Umbilical cord (tissue), 2 donors: ENCODE measurements at places on chromosomes 3 and 15. TPM values are rescaled to one million over a fixed set of nuclear protein-coding genes. Genes with fewer than 3 reads are reported as not detected.
A peak's percentile ranks its signal among the peaks of the same experiment; 100 is the strongest.

- DNase-seq: peak; percentile 22
Measured at GRCh38 chr3:133943639-133944141, 48.0 kb upstream of the RAB6B start.

GRCh38 chr15:89383365-89384175 lies 48.9 kb upstream of the POLG start:
- DNase-seq: peak; percentile 97

GRCh38 chr15:48385031-48385830 lies 54.0 kb downstream of the DUT start:
- DNase-seq: peak; percentile 55

GRCh38 chr3:60048447-60048848 lies 998.6 kb upstream of the CFAP20DC start:
- no peak for DNase-seq

DNA sequence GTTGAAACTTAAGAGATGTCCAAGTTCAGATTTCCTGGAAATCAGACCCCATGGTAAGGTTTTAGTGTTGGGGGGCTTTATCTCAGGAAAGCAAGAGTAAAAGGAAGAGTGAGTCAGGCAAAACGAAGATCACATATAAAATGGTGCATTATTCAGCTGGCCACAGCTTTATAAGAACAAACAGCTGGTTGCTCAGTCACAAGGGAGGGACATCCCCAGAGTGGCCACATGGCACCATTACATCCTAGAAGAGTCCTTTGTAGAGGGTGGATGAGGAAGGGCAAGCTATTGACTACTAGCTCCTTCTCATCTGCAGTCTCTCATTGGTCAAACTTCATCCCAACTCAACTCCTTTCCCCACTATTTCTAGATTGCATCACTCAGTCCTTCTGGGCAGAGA lies 68.3 kb upstream of the COL8A1 start:
- no peak for DNase-seq

- DNase-seq: no peak
Measured at GRCh38 chr15:90306560-90306959, 41.1 kb downstream of the NGRN start.

- no peak for DNase-seq
Measured at GRCh38 chr3:141789281-141789680, 26.1 kb downstream of the GRK7 start.

GRCh38 chr15:101458908-101459578 lies 30.5 kb downstream of the PCSK6 start:
- DNase-seq: no peak

- DNase-seq: no peak
Measured at GRCh38 chr3:10655105-10655504, 149.7 kb upstream of the ATP2B2 start.

GRCh38 chr3:100928638-100929428 lies 64.4 kb downstream of the ABI3BP start:
- DNase-seq: no peak

TIGIT gene
- 5.5 TPM for total RNA-seq

GOLGA8M gene
- total RNA-seq: 1.9 TPM

CFAP100 gene
- total RNA-seq: 3.4 TPM

CYP19A1 gene
- 2.4 TPM for total RNA-seq

CRYGS gene
- total RNA-seq: 8.4 TPM

SLC2A2 gene
- 0.72 TPM for total RNA-seq

KCNAB1 gene
- 0.72 TPM for total RNA-seq

SMCO1 gene
- total RNA-seq: not detected

SERPINI1 gene
- total RNA-seq: 11.6 TPM

CACNA2D3 gene
- 6.3 TPM for total RNA-seq

LRRIQ4 gene
- total RNA-seq: not detected
